ENCODE measurements at places on chromosomes 2 and 18.

DNA sequence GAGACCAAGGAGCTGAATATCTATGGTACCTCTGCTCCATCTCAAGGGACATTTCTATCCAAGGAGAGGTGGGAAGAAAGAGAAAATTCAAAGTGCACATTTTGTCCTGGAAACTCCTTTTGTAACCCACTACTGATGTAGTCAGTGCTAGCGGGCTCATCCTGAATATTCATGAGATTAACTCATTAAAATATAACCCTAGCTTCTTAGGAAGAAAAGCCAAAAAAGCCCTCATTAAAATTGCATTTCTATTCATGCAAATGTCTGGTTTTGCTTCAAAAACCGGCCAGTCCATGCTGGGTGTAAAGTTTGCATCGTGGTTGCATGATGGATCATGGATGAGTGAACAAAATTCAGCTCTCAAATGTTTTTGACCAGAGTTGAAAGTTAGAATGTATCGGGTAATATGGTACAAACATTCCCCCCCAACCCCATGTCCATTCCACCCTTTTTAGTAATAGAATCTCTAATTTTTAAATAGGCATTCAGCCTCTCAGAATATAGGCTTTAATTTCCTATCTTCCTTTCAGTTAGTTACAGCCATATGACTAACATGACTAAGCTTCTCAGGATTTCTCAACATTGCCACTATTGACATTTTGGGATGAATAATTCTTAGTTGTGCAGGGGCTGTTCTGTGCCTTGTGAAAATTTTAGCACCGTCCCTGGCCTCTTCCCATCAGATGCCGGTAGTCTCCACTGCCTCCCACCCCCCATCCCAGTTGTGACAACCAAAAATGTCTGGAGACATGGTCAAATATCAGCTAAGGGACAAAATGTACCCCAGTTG, 104.2 kb upstream of the RND3 start:
- DNase-seq = no peak

GRCh38 chr18:3427944-3428343, 22.0 kb upstream of the TGIF1 start:
- no peak for DNase-seq

DNA sequence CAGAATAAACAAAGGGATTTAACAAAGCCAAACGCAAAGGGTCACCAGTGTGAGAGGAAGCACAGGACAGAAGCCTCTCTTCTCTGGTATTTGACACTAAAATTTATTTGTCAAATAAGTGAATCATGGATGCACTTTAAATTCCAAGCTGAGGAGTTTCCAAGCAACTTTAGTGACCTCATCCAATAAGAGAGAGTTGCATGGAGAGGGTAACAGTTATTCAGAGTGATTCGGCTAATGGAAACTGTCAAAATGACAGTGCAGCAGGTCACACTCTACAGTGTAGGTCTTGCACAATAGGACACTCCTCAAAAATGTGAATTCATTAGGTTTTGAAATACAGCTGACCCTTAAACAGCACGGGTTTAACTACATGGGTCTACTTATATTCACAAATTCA, 103.9 kb upstream of the ACVR1C start:
- DNase-seq = no peak

DNA sequence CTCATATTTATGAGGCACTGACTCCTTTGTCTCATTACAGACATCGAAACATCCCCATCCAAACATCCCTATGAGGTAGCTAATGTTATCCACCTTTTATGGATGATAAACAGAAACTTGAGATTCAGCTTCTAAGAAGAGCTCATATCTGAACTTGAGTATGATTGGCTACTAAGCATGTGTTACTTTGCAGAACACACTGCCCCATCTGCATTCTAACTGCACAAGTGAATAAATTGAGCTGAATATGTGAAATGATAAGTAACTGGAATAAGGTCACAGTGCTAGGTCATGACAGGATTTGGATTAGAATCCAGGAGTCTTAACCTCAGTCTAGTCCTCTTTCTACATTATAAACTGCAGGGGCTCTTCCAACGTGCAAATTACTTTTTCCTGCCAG, 172.7 kb downstream of the SETBP1 start:
- no peak for DNase-seq

- DNase-seq = no peak
Observed at GRCh38 chr2:122514451-122514996, 759.1 kb downstream of the TSN start.

DNA sequence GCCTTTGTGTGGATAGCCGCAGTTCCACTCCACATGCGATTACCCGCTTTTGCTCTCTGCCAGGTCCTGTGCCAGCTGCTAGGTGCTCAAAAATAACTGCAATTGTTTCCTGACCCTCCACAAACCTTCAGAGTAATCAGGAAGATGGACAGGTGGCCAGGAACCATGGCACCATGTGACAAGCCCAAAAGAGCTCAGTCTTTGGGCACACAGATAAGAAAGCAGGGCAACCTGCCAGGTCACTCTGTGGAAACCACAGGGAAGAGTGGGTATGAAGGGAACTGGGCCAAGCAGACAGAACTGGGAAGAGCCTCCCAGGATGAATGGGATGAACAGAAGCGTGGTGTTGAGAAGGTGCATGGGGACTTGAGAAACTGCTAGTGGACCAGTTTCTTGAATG, 79.4 kb upstream of the AGAP1 start:
- DNase-seq = no peak

- no peak for DNase-seq
Observed at GRCh38 chr2:42960842-42961180, 168.4 kb upstream of the HAAO start.

- no peak for DNase-seq
Observed at GRCh38 chr2:11027195-11027594, 115.5 kb downstream of the KCNF1 start.

GRCh38 chr2:2007551-2008501, 263.5 kb upstream of the PXDN start:
- DNase-seq = no peak

GRCh38 chr2:191885098-191885497, 38.2 kb upstream of the CAVIN2 start:
- no peak for DNase-seq

- no peak for DNase-seq
Observed at GRCh38 chr2:207229161-207229560, 63.4 kb upstream of the KLF7 start.
